ENCODE measurements at places on chromosomes 3 and 15.

- DNase-seq: no peak
These were observed 13.4 kb upstream of the ARPIN start for GRCh38 chr15:89926158-89926557.

DNA sequence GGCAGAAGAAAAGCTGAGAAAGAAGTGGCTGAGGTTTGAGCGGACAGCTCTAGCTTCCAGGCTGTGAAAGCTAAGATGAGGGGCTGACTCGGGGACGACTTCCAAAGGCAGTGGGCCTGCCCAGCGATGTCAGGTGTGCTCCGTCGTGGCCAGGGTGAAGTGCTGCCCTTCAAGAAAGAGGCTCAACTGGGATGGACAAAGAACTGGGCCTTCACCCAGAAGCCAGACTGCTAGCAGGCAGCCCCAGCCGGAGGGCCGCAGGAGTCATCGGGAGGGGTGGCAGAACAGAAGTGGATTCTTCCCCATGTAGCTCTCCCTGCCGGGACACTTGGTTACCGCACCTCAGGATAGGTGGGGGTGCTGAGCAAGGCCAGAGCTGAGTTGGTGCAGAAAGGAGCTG is 13.1 kb upstream of the SEC13 start:
- no peak for DNase-seq

DNA sequence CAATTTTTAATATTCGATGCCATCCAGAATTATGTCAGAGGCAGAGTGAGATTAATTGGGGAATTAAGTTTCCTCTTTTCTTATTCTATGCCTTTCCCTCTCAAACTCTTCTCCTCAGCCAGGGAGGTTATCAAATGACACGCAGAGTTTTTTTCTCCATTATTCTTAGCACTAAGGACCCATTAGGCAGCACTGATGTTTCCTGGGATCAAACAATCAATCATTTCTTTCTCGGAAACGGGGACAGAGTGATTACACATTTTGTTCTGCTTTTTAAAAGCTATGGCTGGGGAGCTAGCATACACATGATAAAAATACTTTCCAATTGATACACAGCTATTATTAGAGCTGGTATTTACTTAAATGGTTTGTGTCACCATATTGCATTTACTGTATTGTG is 35.3 kb upstream of the PSMD6 start:
- no peak for DNase-seq

DNA sequence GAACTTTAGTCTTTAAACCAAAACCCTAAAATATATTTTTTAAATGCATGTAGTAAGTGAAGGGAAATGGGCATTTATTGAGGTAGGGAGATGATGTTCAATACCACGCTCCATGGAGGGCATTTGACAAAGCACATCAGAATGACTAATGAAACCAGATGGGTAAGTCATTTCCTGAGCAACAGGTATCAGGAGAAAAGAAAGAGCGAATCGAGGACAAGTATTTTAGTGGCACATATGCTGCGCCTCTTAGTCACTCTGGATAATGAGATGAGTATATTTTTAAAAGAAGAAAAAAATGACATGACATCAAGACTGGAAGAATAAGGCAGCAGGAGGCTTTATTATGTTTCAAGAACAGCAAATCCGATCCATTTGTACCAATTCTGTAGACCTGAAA is 129.0 kb upstream of the ARHGEF3 start:
- no peak for DNase-seq

- no peak for DNase-seq
These were observed 280.6 kb downstream of the LPP start for GRCh38 chr3:188434594-188434993.

DNA sequence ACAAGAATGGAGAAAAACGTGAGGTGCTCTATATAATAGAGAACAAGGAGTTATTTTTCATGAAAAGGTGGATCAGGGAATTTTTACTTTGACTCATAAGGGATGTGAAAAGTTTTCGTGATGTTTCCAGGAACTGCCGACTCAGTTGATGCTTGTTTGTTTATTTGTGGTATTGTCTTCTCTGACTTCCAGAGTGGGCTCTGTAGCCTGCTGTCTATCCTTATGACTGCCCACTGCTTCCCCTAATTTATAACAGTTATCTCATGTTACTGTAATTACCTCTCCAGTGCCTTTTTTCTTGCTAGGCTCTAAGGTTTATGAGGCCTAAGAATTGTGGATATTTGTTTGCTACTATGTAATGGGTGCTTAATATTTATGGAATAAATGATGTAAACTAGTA is 12.3 kb downstream of the ARL13B start:
- no peak for DNase-seq

DNA sequence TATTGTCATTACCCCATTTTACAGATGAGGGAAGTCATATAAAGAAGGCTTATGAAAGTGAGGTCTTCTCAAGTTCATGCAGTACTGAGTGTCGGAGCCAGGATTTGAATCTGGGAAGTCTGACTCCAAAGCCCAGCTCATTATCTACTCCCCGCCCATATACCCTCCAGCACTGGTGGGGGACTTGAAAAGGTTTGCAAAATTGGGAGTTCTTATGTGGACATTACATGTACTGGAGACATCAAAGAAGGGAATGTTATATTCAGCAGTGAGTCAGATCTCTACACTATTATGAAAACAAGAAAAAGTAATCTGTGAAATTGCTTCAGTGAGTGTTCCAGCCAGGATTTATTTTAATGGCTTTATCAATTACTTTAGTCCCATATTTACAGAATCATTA is 185.2 kb upstream of the CADPS start:
- no peak for DNase-seq

DNA sequence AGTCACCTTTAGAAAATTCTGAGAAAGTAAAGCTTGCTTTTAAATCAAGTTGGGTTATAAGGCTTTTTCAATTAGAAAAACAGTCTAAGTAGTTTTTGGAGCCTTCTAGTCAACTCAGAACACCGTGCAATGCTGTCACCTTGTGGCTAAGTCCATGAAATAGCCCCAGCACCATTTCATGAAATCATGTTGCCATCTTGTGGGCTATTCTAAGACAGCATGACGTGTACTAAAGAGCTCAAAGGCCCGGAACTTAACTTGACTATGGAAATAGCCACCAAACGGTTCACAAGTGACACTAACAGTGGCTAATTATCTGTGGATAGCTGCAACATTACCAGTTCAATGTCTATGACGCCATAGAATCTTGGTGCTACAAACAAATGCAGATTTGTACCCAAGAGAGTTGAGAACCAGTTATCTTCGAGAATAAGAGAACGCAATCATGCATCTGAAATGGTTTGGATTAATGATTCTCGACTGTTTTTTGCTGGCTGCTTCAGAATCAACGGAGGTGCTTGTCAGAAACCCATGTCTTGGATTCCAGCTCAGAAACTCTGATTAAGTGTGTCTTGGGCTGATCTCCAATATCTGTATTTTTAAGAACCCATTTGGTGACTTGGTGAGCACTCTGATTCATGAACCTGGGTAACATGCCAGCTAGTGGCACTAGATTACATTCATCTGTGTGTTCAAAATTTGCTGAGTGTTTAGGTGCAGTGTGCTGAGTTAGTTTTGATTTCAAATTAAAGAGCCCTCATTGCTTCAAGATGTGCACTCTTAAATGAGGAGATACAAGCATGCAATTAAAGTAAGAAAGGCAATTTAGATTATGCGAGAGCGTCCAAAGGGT is 111.2 kb upstream of the MCTP2 start:
- DNase-seq: peak; percentile 60

GRCh38 chr15:77497110-77497737 is 76.5 kb downstream of the HMG20A start:
- peak; percentile 68 for DNase-seq

- no peak for DNase-seq
These were observed 830 bp downstream of the MAP2K5 start for GRCh38 chr15:67543348-67543718.

- DNase-seq: no peak
These were observed 1.9 kb downstream of the RHO start for GRCh38 chr3:129530251-129530791.

GRCh38 chr3:180306691-180307090 is 270.0 kb upstream of the PEX5L start:
- DNase-seq: no peak

GRCh38 chr3:177948716-177949425 is 587.4 kb upstream of the KCNMB2 start:
- no peak for DNase-seq

GRCh38 chr15:99326235-99326634 is 75.0 kb downstream of the LRRC28 start:
- no peak for DNase-seq

- peak; percentile 79 for DNase-seq
These were observed 9.6 kb downstream of the TGM4 start for GRCh38 chr3:44883999-44884431.

DNA sequence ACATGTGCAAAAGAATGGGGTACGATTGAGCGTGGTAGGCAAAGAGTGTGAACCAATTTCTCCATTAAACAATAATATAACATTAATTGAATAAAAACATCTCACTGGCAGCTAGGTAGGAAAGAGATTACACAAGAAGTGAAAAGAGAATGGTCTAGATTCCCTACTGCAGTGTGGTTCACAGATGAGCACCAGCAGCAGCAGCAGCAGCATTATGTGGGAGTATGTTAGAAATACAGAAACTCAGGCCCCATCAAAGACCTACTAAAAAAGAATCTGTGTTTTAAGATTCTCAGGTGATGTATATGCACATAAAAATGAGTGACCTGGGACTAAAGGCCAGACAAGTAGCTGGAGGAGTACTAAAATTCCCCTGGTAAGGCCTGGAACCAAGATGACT is 118.2 kb downstream of the ADAM10 start:
- no peak for DNase-seq

DNA sequence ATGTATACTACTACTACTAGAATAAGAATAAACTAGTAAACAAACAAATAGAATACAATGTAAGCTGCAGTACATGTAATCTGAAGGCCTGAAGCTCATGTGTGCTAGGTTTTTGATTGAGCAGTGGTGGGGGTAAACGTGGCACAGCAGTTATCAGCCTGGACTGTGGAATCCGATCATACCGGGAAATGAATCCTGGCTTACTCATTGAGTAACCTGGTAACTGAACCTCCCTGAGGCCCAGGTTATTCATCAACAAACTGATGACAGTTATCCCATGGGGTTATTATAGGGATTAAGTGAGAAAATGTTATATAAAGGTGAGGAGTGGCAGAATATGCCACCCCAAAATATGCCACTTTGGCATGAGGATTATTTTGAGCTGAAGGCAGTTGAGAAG is 339.1 kb downstream of the FHIT start:
- no peak for DNase-seq

DNA sequence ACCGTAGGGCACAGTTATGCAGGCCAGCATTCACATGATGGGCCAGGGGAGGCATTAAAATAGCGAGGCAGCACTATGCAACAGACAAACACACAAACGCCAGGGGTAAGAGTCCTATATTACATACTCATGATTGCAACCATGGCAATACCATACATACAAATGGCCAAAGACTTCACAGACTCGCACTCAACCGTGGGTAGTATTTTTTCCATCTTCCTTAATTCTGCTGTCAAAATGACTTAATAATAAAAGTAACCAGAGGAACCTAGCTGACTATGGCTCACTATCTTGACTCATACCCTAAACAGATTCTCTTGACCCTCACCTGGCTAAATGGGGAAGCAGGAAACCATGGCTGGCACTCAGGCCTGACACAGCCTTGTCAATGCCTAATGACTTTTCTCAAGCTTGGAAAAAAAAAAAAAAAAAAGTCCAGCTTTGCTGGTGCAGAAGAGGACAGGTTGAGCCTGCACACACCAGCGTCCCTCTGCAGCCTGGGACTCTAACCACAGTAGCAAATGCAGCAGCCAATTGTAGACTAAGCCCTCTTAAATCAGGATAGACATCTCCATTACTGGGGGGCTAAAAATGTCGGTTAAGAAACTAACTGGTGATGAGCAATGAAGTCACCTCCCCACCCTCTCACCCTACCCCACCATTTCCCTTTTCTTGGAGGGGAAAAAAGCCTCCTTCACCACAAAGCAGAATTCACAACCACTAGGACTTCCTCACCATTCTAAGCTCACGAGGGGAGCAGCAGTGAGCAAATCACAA is 23.1 kb downstream of the CCDC12 start:
- DNase-seq: no peak

GRCh38 chr15:48020166-48020565 is 100.6 kb upstream of the SLC24A5 start:
- no peak for DNase-seq
